ENCODE measurements at places on chromosomes 4 and X.

DNA sequence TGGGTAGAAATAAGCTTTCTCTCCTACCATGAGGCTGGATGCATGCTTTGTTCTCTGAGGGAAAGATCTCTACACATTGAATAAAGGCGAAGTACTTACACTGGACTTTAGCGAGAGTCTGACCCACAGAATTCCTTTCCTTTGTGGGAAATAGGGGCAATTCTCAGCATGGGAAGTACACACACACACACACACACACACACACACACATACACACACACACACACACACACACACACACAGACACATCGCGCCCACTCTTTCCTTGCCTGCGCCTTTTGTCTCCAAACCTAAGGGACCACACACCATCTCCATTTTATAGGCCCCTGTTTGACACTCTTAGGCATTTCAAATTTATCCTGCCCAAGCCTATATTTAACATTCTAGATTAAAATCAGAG is 83.8 kb downstream of the LUZP4 start:
- DNase-seq: no peak

- no peak for DNase-seq
Measured at GRCh38 chr4:81685104-81685503, 213.4 kb upstream of the RASGEF1B start.

GRCh38 chr4:155999725-156000124 is 46.1 kb upstream of the CTSO start:
- DNase-seq: no peak

- DNase-seq: peak; percentile 10
Measured at GRCh38 chrX:53483838-53484405, 49.8 kb upstream of the HSD17B10 start.

- no peak for DNase-seq
Measured at GRCh38 chr4:44056721-44057151, 391.9 kb downstream of the KCTD8 start.

GRCh38 chrX:22193851-22194659 is 78.7 kb upstream of the CBLL2 start:
- no peak for DNase-seq

- no peak for DNase-seq
Measured at GRCh38 chr4:98630737-98631454, 27.5 kb downstream of the TSPAN5 start.

DNA sequence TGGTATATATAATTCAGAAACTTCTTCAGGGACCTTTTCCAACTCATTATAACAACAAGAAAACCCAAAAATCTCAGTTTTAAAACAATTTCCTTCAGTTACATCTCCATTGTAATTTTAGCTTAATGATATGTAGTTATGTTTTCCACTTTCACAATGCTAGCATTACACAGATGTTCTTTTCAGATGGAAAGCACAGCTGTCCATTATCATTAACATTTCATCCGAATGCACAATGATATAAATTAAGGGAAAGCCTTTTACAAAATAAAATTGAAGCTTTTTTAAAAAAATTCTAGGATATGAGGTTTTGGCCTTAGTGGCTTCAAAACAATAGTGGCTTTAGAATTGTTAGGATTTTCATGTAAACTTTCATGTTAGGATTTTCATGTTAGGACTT is 389.2 kb downstream of the ADAM29 start:
- no peak for DNase-seq

DNA sequence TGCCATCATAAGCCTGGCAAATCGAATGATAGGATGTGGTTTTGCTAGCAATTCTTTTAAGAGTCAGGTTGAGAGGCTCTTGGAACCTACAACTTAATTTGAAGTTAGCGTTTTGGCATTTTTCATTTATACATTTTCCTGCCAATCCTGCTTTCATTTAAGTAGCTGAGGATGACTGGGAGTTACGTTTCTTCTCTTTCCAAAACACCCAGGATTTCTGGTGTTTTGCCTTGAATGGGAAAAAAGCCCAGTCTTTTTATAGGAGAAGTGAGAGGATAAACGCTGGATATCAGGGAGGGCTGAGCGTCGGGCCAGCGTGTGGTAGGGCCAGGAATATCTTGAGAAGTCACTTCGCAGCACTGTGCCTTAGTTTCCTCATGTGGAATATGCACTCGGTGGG is 174.2 kb upstream of the HAND2 start:
- DNase-seq: no peak

DNA sequence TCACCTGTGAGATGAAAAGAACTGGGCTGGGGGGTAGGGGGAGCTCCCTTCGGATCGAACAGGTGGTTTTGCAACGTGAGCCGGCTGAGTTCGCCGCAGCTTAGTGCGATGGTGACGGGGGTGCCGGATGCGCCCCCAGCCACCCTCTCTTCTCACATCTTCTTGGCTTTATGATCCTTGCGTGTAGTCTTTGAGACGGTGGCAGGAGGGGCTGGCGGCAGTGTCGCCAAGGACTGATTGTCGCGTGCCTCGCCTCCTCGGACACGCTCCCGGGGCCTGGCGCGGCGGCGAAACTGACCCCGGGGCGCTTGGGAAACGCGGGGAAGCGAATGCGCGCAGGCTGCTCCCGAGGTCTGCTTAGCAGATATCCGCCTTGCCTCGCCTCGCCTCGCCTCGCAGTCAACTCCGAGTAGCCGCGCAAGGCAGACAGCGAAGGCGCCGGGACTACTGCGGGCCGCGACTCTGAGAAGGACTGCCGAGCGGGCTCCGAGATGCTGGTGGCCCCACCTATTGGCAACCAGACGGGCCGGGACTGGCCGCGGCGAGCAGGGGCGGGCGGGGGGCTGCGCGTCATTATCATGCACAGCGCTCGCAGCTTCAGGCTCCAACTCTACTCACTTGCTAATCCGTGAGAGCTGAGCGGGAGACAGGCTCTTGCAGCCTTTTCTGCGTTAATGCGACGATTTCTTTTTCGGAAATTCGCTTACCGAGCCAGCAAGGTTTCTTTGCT is 1.5 kb downstream of the GRID2 start:
- no peak for DNase-seq

GRCh38 chr4:25112995-25113380 is 47.3 kb downstream of the SEPSECS start:
- no peak for DNase-seq

- no peak for DNase-seq
Measured at GRCh38 chr4:183118141-183118540, 19.1 kb downstream of the WWC2 start.

DNA sequence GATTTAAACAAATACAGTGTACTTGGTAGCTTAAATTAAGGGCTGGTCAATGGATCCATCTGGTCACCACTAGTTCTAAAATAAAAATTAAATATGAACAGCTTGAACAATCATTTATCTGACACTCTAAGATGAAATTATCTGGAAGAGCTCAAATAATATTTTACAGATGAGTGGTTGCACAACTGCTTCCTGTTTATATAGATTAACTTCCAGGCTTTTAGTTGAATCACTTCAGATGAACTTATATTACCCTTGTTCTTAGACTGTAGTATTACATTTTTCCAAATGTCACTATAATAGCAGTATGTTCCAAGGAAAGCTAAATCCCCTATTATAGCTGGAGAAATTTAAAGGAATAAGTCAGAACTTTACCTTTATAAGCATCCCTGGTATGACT is 92.4 kb upstream of the SMIM10 start:
- DNase-seq: no peak

- DNase-seq: no peak
Measured at GRCh38 chr4:112184438-112184837, 39.2 kb downstream of the FAM241A start.

GRCh38 chr4:70958681-70959080 is 34.8 kb upstream of the DCK start:
- peak; percentile 39 for DNase-seq

- no peak for DNase-seq
Measured at GRCh38 chrX:48816014-48816810, 10.1 kb upstream of the ERAS start.

DNA sequence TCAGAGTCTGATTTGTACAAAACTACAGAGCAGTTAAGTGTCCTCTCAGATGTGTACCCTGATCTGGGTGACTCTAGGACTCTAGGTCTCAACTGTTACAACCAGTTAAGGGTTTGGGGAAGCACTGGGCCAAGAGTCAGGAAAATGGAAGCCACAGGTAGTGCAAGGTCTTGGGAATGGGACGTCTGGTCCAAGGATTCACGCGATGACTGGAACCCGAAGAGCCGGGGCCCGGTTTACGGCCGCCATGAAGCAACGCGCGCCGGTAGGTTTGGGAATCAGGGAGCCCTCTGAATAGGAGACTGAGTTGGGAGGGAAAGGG is 321 bp upstream of the HPRT1 start:
- no peak for DNase-seq

DNA sequence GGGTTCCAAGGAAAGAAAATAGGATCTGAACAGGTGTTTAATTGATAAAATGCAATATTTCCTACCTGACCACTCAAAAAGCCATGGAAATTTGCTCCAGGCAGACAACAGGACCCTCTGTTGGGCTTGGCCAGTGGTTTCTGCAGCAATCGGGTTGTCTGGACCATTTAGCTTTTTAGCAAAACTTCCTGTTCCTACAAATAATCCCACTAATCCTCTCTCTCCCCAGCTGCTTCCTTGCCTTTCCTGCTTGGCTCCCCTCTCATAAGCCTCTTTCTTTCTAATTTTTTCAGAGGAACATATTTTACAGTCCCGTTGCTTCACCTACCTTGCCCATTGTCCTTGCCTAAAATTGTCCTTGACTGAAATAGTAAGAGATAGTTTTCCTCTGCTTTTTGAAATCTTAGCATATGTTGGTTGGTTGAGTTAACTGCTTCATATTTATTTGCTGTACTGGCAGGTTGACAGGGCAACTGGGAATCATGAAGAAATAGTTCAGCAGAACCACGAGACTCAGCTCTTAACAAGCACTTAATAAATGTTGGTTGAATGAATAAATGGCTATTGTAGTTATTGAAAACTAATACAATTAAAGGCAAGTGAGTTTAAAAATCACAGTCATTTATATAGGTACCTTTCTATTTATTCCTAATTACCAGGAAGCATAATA is 259.8 kb downstream of the KCNIP4 start:
- DNase-seq: no peak

DNA sequence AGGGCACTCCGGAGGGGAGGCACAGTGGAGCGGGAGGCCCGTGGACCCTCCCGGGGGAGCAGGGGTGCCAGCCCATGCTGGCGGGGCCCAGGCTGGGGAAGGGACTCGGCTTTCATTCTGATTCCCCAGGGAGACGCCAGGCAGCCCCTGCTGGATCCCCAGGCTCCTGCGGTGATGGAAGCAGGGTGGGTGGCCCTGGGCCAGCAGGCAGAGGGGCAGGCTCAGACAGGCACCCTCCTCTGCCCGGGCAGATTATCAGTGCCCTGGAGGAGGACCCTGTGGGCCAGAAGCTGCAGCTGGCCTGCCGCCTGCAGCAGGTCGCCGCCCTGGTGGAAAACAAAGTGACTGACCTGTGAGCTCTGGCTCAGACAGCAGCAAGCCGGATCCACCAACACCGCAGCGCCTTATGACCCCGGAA is 2.1 kb upstream of the SRPK3 start:
- no peak for DNase-seq

Measured in AG04450 (cell line).